MCF 10A (cell line): ENCODE measurements at places on chromosomes 7 and 10.
A peak's percentile ranks its signal among the peaks of the same experiment; 100 is the strongest.

- no peak for DNase-seq
Measured at GRCh38 chr7:35758421-35758820, 42.4 kb upstream of the SEPTIN7 start.

DNA sequence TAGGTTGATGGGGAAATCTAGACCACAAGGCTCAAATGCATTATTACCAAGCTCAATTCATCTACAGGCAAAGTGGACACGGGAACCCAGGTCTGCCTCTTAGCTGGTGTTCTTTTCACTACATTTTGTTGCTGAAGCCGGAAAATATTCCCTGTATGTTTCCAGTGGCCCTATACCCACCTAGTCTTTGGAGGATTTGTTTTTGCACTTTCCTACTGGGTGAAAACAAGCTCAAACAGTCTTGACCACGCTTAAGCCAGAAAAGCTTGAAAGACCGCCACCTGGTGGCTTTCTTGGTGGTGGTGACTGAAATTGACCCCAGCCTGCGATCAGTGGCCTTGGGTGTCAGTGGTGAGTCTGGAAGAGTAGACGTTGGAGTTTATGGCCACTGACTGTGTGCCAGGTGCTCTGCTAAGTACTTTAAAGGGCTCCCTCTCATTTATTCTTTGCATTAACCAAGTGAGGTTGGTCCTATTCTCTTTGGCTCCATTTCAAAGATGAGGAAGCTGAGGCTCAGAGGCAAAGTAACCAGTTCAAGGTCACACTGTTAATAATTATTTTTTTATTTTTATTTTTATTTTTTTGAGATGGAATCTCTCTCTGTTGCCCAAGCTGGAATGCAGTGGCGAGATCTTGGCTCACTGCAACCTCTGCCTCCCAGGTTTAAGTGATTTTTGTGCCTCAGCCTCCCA, 11.1 kb upstream of the CRTAC1 start:
- peak; percentile 74 for DNase-seq

DNA sequence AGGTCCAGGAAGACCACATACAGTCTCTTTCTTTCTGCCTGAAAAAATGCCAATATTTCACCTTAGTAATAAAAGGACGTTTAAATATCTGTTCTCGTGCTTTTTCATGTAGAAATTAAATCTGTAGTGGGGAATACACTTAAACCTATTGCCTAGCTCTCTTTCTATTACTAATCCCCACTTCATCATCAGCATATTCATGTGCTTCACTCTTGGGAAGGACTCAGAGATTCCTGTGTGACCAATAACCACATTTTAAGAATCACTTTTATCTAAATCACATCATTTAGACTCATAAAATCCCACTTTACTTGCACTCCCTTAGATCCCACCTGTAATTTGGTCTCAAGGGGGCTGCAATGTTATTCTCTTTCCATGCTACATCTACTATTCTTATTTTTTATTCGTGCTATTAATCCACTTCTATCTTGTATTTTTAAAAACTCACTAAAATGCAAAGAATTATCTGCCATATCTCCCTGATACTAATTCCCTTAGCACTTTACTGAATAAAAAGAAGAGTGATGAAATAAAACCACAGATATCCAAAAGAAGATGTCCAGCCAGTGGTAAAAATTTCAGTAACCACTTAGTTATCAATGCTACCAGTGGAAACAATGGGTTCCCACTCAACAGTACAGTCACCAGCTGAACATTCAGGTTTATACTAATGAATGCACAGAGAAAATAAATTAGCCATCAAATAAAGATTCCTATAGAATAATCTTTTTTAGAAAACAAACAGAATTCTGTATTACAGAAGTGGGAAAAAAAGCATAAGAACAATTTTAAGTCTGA, 102.1 kb downstream of the PPP1R17 start:
- no peak for DNase-seq

DNA sequence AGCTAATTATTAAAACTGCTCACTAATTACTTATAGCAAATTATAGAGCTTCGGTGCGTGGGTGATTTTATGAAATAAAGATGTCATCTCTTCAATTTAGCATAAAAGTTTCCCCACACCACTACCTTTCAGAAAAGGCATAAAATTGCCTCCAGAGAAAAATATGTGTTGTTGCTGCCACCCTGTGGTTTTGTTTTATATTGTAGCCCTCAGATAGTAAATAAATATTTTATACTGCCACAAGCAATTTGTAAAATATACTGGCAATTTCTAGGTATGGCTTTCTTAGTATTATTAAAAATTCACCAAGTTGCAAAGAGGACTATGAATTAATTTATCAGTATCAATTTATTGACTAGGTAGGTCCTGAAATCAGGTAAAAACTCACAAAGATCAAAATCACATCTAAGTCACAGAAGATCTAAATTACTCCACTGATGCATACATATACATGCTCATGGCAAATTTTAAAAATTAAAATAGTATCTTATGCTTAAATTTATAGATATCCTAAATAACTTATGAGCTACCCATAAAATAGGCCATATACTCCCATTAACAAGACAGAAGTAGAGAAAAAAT, 26.5 kb downstream of the ASNS start:
- DNase-seq = peak; percentile 43

- DNase-seq = no peak
Measured at GRCh38 chr10:32229170-32229569, 117.8 kb downstream of the EPC1 start.

GRCh38 chr7:87715545-87715944, 87.3 kb downstream of the RUNDC3B start:
- no peak for DNase-seq

GRCh38 chr10:23412223-23412622, 26.7 kb upstream of the OTUD1 start:
- peak; percentile 17 for DNase-seq

DNA sequence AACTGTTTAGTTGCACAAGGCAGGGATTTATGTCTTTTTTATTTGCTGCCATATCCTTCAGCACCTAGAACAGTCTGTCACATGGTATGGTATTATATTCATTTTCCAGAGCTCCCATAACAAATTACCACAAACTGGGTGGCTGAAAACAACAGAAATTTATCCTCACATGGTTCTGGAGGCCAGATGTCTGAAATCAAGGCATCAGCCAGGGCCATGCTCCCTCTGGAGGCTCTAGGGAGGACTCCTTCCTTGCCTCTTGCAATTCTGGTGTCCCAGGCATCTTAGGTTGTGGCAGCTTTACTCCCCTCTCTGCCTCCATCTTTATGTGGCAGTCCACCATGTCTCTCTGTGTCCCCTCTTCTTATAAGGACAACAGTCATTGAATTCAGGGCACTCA, 43.1 kb downstream of the MET start:
- no peak for DNase-seq

DNA sequence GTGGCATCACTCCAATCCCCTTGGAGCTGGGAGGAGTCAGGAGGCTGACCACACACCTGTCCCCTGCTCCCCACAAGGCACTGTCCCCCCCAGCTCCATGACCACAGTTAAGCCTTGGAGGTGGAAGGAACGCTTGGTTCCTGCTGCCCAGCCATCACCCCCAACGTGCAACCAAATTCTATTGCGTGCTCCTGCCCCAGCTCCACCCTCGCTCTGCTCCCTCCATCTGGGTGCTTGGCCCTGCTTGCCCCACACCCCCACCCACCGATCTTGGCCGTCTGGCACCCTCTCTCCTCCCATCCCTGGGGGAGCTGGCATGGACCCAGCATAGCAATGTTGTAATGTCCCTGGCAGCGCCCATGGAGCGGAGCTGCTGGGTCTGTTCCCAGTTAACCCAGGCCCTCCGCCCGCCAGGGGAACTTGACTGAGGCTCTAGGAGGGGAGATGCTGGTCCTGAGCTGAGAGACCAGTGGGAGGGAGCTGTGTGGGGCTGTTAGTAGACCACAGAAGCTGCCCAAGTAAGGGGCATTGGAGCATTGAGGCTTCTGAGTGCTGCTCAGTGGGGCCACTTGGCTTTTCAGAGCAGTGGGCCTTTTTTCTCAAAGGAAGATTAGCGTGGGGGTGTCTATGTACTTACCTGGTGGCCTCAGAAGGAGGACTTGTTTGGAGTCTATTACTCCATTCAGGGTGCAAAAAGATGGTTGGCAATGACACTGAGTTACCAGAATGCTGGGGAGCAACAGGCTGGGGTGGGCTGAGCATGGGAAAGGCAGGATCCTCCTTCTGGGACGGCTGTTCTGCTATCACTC, 1.1 kb downstream of the EPHB6 start:
- DNase-seq = peak; percentile 93

DNA sequence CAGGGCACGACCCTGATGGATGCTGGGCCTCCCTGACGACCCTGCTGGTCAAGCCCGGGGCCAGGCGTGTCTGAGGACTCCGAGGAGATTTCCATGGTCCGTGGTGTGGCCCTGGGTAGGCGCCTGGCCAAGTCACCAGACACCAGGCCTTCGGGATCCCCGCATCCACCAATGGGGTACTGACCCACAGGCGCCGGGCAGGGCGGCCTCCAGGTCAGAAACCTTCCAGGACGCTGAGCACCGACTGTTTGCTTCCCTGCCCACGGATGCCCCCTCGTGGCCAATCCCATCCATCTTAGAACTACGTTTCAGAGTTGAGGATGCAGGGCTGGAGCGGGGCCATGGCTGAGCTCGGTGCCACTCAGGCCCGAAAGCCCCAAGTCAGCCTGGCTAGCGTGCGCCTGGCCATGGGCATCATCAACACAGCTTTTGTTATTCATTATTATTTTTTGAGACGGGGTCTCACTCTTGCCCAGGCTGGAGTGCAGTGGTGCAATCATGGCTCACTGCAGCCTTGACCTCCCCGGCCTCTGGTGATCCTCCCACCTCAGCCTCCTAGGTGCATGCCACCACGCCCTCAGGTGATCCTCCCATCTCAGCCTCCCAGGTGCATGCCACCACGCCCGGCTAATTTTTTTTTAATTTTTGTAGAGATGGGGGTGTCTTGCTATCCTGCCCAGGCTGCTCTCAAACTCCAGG, 7.1 kb upstream of the AMZ1 start:
- DNase-seq = peak; percentile 77

DNA sequence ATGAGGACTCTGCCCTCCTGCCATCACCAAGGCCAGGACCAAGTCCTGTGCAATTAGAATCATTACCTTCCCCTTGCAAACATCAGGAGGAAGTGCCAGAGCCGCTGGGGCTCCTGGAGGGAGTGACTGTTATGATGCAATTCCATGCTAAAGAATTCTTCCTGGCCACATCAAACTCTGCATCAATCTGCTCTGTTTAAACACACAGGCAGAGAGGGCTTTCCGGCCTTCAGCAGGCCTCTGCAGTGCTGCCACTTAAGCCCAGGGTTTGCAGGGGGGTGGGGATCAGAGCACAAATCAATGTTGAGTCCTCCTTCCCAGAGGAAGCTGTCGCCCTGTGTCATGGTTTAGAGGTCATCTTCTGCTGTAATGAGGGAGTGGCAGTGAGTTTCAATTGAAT, 58.1 kb downstream of the CTBP2 start:
- DNase-seq = peak; percentile 62

DNA sequence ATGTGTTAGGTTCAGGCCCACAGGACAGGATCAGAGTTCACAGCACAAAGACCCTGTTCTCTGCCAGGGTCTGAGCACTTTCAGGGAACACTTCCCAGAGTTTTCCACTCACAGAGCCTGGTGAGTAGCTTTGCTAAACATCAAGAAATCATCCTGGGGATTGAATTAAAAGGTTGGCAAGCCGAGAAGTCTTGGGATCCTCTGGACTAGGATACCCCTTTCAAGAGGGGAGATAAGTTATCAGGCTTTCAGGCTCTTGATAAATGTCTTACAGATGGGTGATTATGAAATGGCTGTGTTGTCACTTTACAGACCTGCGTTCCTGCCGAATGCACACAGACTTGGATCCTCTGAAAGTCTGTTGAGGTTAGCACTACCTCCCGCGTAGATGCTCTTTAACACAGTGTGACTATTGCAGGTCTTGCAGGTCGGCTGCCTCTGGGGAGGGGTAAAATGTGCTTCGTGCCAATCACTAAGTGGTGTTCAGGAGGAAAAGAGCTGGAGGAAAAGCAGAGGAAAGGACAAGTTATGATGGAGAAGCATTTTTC, 473.5 kb upstream of the AKR1E2 start:
- DNase-seq = peak; percentile 34

GRCh38 chr7:138608275-138608674, 92.9 kb downstream of the SVOPL start:
- no peak for DNase-seq

GRCh38 chr10:105706281-105707026, 1065.4 kb downstream of the SORCS3 start:
- DNase-seq = no peak

- DNase-seq = no peak
Measured at GRCh38 chr7:25223206-25223605, 5.1 kb downstream of the NPVF start.

DNA sequence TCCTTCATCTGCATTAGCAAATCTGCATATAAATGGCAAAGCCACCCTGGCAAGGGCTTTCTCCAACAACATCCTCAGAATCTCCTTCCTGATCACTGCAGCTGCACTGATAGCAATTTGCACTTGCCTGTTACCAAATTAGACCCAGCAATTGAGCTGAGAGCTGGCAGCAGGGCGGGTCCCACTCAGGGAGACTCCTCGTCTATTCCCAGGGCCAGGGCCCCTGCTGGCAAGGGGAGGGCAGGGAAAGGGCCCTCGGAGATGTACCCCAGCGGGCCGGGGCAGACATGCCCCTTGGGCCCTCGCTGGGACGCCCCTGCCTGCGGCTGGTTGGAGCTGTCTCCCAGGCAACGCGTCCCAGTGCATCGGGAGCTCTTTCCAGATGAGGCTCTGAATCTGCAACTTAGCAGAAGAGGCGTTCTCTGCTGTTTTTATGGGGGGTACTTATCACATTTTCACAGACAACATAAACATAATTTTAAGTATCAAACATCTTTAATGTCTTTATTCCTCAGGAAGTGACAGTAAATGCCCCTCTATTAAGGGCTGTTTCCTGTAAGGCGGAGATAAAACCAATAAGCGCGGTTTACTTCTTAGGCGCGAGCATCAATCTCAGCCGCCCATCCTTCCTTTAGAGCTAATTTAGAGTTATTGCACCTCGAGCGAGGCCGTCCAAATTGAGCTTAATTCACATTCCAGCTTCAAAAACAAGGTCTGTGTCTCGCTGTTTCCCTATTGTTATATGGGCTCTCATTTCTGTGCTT, 249.0 kb upstream of the PPP2R2D start:
- no peak for DNase-seq
